ENCODE measurements at places on chromosomes 7 and 10.

- no peak for DNase-seq
These were observed 50.6 kb downstream of the ABLIM1 start for GRCh38 chr10:114607358-114607998.

GRCh38 chr7:95412075-95412474 lies 15.9 kb upstream of the PON3 start:
- no peak for DNase-seq

- no peak for DNase-seq
These were observed 9.7 kb upstream of the TNKS2 start for GRCh38 chr10:91788527-91788926.

GRCh38 chr10:122232769-122233168 lies 38.3 kb upstream of the BTBD16 start:
- no peak for DNase-seq

- DNase-seq, result no peak
These were observed 107.6 kb downstream of the VIPR2 start for GRCh38 chr7:159036916-159037605.

DNA sequence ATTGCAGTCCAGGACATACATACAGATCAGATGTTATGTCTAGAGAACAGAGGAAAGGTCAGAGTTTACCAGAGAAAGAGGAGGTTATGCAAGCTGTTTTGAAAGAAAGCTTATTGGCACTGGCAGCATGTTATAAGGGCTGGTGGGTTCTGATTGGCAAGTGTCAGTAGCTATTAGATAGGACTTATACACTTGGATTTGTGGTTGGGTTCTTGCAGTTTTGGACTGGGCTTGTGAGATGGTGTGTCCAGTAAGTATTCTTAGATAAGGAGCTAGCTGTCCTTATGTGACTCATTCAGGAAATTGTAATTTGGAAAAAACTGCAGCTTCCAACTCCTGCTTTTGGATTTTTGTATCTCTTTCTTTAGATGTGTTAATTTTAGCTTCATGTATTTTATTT lies 130.7 kb upstream of the NAMPT start:
- no peak for DNase-seq

- DNase-seq, result no peak
These were observed 116.7 kb downstream of the VIPR2 start for GRCh38 chr7:159027789-159028507.

- no peak for DNase-seq
These were observed 110.5 kb downstream of the ADARB2 start for GRCh38 chr10:1626835-1627234.

GRCh38 chr7:142855114-142855743 lies 353 bp downstream of the EPHB6 start:
- no peak for DNase-seq

DNA sequence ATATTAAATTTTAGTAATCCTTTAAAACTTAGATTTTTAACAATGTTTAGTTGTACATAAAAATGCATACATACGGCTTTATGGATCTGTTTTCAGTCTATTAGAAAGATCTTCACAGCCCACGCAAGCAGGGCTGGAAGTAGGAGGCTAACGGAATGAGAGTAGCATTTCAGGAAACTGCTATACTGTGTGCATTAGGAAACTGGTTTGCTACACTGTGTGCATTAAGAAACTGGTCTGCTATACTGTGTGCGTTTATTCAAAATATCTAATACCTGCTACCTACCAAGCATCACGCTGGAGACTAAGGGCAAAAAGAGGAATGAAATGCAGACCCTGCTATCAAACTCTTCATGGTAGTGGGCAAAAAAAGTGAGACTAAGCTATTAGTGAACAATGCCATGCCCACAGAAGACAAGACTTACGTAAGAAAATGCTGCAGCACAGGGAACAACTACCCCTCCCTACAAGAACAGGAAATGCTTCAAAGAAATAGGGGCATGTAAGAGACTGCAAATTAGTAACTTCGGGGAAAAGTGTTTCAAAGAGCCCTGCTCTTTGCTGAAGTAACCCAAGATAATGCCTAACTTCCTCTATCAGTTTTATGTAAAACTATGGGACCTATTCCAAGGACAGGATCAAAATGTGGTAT lies 11.3 kb downstream of the RAB11FIP2 start:
- DNase-seq, result no peak

- no peak for DNase-seq
These were observed 262.0 kb upstream of the ZWINT start for GRCh38 chr10:56623064-56623463.

GRCh38 chr10:86538547-86538946 lies 17.0 kb upstream of the WAPL start:
- no peak for DNase-seq

- no peak for DNase-seq
These were observed 21.7 kb downstream of the IMPDH1 start for GRCh38 chr7:128388145-128388485.

DNA sequence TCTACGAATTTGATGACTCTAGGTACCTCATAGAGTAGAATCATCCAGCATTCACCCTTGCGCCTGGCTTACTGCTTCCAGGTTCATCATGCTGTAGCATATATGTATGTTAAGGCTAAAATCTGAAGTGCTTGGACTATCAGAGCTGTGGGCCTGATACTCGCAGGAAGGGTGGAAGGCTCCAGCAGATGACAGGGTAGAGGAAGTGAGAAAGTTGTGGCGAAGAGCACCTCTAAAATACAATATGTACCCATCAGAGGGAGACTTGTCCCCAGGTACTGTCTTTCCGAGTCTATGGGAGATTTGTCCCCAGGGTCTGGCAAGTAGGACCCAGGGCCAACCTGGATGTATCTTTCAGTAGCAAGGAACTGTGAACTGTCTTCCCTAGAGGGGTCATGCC lies 48.1 kb upstream of the PLEKHA1 start:
- no peak for DNase-seq

- DNase-seq, result no peak
These were observed 78.7 kb downstream of the PRLHR start for GRCh38 chr10:118516716-118517115.

DNA sequence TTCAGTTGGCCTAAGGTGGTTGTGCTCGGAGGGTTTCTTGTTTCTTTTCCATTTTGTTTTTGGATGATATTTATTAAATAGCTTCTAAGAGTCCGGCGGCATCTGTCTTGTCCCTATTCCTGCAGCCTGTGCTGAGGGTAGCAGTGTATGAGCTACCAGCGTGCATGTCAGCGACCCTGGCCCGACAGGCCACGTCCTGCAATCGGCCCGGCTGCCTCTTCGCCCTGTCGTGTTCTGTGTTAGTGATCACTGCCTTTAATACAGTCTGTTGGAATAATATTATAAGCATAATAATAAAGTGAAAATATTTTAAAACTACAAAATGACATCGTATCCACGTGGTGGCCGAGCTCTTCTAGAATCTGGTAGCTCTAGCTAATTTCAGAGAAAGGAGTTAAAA lies 20.4 kb downstream of the GATA3 start:
- DNase-seq, result no peak

GRCh38 chr7:155372782-155373358 lies 75.2 kb downstream of the INSIG1 start:
- no peak for DNase-seq

- DNase-seq, result no peak
These were observed 66.3 kb upstream of the KLF6 start for GRCh38 chr10:3850999-3851937.

DNA sequence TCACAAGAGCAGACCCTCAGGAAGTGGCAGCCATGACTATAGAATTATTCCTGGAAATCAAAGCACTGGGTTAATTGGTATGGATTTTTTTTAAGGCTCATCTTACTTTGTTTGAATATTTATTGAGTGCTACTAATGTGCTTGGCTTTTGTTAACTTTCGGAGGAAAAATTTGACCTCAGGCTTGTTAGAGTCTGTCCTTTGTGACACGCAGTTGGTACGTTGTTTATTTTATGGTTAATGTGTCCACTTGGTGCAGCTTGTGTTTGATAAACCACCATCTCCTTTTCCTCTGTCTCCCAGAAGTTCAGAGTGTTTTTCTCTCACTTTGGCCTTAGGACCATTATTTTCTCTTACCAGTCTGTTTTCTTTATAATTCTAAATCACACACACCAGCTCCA lies 268.6 kb downstream of the SDK1 start:
- no peak for DNase-seq

GRCh38 chr10:30534465-30535144 lies 94.9 kb downstream of the LYZL2 start:
- DNase-seq, result peak; percentile 36

DNA sequence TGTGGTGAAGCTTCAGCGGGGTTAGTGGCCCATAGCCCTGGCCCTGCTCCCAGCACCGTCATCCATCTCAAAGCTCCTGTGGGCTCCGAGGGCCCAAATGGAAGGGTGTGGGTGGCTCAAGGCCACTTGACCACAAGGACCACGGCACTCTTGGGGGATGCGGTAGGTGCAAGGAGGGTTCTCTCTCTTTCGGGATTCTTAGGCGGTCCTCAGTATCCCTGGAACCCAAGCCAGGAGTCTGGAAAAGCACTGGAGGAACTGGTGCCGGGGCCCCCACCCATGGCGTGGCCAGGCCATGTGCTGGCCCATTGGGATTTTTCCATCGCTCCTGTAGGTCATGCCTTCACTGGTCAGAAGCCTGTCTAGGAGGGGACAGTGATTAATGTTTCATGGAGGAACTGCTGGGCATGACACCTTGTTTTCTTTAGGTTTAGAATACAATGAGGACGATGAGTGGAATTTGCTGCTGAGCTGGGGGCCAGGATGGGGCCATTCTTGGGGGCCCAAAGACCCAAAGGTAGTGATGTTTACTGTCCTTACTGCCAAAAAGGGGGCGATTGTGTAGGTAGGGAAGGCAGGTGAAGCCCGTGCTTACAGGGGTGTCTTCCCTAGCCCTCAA lies 16.7 kb downstream of the AQP1 start:
- DNase-seq, result no peak

- no peak for DNase-seq
These were observed 2.7 kb downstream of the CYCS start for GRCh38 chr7:25122373-25122772.

Data from stimulated activated CD4-positive, alpha-beta T cell treated with anti-CD3 and anti-CD28 coated beads, Interleukin-15, amount 100 ng/mL, for 48 hours (primary cell).